ENCODE measurements at places on chromosomes 6 and 20.

GRCh38 chr6:35041086-35041861, 99.9 kb downstream of the TCP11 start:
- DNase-seq, result no peak

GRCh38 chr6:105791583-105792318, 294.4 kb upstream of the PRDM1 start:
- no peak for DNase-seq

- DNase-seq, result no peak
Measured at GRCh38 chr6:8005136-8005535, 59.1 kb downstream of the BLOC1S5 start.

DNA sequence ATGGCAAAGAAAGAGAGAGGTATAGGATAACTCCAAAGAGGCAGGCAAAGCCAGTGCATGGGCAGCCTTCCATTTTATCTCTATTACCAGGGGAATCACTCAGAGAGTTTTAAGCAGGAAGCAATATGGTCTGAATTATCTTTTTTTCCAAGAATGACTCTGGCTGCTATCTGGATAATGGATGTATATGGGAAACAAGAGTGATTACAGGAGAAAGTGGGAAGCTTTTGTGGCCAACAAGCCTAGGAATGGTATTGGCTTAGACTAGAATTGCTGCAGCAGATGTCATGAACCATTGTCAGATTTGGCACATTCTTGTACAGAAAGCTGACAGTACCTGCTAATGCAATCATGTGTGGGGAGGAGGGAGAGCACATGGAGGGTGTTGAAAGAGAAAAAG, 73.0 kb upstream of the BTBD3 start:
- no peak for DNase-seq

DNA sequence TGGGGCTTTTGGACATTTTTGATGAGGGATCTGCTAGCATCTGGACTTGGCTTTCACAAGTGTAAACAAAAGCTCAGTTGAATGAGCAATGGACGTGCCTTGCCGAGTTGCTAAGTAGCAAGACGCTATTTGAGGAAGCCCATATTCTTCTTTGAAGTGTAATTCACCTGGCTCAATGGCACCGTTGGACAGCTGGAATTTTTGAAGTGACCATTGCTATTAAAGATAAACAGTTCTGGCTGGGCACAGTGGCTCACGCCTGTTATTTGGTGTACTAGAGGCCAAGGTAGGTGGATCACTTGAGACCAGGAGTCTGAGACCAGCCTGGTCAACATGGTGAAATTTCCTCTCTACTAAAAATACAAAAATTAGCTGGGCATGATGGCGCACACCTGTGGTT, 88.8 kb upstream of the SOX4 start:
- DNase-seq, result no peak
